ENCODE measurements at places on chromosomes 11 and 22.

DNA sequence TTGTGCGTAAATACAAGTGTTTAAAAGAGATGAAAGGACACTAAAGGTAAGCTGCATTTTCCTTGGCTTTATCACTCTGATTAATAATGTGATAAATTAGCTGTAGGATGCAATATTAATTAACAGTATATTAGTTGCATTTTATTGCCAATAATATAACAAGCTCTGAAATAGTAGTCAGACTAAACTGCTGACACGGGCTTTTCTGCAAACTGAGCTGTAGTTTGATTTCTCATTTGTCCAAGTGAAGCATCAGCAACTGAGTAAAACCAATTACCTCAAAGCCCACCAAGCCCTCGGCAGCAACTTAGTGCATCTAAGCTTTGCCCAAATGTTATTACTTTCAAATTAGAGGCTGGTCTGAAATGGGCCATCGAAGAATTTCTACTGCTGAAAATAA, 33.5 kb downstream of the ARL14EP start:
- DNase-seq, result no peak

DNA sequence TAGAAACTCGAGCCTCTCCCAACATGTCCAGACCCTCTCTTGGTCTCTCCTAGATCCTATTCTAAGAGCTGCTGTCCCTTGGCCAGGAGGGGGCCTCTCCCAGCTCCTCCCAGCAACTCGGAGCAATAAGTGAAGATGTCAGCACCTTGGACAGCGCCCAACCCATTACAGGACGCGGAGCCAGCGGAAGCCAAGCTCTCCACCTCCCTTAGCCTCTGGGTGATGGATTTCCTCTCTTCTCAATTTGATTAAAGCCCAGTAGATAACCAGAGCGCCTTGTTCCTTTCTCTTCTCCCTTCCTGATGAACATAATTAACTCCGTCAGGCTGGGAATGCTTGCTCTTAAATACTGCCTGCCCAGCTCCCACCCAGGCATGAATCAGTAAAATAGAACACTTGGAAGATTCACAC, 26.2 kb upstream of the TPBGL start:
- DNase-seq, result peak; percentile 78

DNA sequence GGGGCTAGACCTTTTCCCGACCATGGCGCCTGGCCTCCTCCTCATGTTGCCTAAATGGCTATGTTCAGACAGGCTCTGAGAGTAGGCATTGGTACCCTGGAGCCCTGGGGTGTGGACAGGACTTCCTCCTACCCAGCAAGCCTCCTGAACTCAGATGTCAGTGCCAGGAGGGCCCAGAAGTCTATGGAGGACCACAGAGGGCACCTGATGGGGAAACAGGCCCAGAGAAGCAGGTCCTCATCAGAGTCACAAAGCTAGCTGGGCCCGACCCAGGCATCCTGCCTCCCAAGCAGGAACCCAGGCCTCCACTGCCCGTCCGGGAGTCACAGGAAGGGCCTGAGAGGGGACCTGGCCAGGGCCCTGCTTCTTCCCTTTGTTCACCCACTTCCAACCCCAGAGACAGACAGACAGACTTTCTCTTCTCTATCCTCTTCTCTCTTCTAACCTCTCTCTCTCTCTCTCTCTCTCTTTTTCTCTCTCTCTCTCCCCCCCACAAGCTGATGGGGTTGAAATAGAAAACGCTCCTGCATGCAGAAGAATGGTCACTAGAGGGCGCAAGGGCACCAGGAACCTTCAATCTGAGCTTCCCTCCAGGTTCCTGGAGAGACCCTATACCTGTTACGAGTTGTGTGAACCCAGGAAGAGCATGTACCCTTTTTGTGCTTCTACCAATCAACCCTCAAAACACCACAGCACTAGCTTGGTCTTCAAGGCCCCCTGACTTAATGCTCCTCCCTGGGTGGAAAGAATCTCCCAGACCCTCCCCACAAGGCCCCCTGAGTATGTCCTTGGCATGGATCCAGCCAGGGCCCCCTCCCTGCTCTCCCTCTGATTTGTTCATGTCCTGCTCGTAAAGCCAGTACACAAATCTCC, 27.1 kb downstream of the ARAP1 start:
- DNase-seq, result peak; percentile 84

- DNase-seq, result peak; percentile 68
Measured at GRCh38 chr22:44133161-44133560, 47.6 kb upstream of the PARVG start.

DNA sequence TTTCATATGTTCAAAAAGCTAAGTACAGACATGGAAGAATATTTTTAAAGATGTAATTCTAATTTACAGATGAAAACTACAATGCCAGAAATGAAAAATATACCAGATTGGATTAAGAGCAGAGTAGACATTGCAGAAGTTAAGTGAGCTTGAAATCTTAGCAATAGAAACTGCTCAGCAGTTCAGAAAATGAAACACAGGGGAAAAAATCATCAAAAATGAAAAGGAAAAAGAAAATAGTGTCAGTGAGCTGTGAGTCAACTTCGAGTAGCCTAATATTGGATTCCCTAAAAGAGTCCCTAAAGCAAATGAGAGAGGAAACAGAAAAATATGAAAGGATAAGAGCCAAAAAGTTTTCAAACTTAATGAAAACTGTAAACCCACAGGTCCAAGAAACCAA, 25.8 kb upstream of the IL10RA start:
- no peak for DNase-seq

DNA sequence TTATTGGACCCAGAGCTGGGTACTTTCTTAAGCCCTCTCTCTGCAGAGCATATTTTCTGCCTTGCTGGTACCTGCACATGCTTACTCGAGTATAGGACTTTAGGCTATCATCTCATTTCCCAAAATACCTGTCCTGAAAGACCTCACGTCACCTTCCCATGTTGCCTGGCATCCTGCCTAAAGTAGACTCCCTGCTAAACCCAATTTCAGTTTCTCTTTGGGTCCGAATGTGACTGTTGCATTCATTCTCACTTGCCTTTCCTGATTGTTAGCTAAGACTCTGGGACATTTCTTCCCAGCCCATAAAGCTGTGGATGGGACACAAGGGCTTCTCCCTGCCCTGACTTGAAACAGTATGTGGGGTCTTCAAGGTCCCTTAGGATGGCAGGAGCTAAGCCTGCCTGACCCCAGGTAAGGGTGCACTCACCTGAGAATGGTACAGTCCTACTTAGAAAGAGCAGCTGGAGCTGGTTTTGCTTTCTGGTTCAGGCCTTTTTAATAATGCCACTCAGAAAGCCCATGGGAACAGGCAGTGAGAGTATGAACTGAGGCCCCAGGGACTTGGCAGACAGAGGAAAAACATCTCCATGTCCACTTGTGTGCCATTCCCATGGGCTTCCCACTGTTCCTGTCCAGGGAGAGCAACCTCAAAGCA, 12.9 kb downstream of the OR51E2 start:
- no peak for DNase-seq

- DNase-seq, result no peak
Measured at GRCh38 chr11:119089319-119089718, 4.6 kb downstream of the HMBS start.

DNA sequence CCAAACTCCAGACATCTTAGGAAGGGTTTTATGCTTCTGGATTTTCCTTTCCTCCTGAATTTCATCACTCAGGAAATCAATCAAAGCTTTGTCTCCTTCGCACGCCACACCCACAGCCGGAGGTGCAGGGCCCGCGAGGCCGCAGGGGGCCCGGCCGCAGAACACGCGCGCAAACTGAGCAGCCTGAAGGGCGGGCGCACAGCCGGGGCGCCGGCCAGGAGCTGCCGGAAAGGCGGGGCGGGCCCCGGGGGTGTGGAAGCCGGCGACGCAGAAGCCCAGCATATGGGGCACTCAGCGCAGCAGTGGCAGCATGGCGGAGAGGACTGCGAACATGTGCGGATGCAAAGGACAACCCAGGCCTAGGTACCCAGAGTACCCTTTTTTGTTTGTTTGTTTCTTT, 33.1 kb upstream of the SPTBN2 start:
- DNase-seq, result no peak

- no peak for DNase-seq
Measured at GRCh38 chr11:128893578-128894285, 2.6 kb downstream of the KCNJ5 start.

DNA sequence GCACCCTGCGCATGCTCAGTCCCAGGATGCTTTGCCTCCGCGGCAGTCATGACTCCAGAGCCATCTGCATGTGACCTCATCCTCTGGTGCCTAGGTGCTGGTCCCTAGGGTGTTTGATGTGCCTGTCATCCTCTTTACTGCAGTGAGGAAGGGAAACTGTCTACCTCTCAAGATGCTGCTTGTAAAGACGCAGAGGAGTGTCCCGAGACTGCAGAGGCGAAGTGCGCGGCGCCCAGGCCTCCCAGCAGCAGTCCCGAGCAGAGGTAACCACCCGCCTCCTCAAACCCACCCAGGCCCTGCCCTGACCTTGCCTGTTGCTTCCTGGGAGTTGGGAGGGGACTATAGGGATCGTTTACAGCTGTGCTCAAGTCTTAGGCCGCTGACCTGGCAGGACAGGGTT, 74.6 kb upstream of the GAL start:
- no peak for DNase-seq

DNA sequence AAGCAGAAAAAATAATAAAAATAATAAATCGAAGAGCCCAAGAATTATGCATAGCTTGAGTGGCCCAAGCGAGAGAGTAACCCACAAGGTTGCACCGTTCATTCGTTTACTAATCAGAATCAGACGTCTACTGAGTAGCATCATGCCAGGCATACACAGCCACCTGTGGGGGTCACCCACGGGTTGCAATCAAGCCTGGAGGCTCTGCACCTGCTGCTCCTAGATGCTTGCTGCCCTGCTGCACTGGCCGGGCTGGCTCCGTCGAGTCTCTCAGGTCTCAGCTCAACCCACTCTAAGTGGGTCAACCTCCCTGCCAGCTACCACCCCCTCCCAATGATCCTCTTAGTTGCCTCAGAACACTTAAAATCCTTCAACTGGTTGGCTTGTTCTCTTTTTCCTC, 2.0 kb upstream of the TESMIN start:
- no peak for DNase-seq

DNA sequence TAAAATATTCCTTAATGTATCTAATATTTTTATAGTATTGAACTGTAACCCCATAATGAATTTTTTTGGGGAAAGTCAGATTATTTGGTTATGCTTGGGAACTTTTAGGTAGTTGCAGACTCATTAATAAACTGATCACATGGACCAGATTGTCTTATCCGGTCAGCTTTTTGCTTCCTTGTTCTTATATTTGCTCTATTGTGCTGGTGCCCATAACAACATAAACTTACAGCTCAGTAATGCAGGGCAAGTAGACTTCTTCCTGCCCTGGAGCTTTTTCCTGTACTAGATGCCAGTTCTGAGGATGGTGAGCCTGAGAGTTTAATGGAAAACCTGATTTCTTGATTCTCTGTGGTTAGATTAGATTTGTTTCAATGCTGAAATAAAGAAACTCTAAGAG, 53.2 kb downstream of the MTMR3 start:
- DNase-seq, result no peak

GRCh38 chr22:31332886-31333285, 13.3 kb downstream of the PATZ1 start:
- no peak for DNase-seq

DNA sequence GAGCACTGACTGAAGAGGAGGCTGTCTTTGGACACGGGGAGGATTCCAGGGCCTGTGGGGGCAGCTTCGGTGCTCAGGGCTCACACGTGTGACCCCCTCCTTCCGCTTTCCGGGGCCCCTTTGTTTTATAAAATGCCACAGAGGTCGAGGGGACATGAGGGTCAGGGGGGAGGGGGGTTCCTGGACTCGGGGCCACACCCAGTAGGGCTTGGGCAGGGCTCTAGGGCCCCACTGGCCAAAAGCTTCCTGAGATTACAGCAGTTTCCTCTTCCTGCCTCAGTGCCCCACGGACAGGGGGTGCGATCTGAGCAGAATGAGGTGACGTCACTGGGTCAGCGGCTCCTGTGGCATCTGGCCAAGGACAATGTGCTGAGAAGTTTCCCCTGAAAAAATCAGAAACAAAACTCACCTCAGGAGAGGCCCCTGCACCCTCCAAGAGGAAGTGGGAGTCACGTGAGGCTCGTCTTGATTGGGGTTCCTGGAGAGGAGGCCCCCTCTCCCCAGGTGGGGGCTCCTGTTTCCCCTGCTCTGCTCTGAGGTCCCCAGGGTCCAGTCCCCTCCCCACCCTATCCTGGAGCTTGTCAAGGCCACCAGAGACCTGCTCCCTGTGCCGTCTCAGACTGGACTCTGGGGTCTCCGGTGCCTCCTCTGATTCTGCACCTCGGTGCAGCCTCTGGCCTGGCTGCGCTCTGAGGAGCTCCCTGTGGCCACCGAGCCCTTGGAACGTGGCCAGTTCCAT, 6.4 kb upstream of the IFITM3 start:
- peak; percentile 64 for DNase-seq

DNA sequence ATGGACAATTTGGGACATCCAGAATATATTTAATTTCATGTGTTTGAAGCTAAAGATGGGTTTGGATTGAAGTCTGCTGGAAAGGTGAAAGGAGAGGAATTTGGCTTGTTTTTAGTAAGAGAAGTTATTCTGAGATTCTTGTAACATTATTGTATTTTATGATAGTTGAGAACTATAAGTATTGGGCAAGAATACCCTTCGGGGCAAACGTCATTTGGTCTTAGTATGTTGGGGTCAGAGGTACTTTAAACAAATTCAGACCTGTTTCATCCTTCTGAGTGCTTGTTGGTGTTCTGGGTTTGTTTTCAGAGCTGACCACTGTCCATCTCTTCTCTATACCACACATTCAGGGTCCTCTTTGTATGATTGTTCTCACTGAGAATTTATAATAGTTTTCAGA, 19.5 kb downstream of the PANX1 start:
- no peak for DNase-seq

DNA sequence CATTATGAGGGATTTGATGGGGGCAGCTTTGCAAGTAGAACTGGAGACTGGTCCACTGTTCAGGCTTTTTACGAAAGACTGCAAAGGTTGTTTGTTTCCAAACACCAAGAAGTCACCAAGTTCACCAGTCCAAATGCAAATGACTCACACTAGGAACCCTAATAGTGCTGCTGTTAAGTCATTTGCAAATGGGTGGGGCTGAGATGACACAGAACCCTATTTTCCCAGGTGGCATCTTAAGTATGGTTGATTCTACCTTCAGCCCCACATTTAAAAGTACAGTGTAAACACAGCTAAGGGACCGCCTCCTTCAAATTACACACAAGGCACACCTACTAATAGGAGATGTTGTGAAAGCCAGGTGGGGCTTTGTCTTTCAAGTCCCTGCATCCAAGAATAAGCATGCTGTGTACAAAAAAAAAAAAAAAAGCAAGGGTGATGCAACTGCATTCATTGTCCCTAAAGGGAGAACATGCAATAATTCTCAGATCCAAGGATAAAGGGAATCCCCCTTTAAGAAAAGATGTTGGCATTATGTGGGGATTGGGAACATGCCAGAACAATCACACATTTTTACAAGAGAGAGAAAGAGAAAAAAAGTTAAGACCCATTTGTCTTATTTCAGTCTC, 27.3 kb downstream of the BDNF start:
- no peak for DNase-seq

GRCh38 chr11:128737704-128738103, 43.8 kb downstream of the FLI1 start:
- DNase-seq, result no peak

GRCh38 chr22:19631899-19632667, 82.2 kb upstream of the SEPTIN5 start:
- peak; percentile 20 for DNase-seq
